ENCODE measurements at places on chromosomes 1 and 21.

DNA sequence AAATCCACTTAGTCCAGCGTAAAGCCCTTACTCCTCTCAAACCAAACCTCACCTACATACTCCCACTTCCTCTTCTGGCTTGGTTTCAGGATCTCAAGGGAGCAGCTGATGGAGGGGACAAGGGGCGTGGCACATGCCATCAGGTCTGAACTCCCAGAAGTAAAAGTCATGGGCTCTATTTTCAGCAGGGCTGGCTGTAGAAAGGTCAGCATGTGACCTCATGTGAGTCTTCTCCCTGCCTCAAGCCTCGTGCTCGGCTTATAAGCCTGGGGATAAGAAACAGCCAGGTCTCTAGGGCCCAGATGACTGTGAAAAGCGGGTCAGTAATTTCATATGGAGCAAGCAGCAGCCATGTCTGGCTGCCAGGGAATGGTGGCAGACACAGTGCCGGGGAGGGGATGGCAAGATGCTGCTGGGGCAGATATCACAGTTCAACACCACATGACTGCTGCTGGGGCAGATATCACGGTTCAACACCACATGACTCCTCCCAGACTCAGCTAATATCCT is 227.9 kb downstream of the KCNH1 start:
- DNase-seq: no peak

DNA sequence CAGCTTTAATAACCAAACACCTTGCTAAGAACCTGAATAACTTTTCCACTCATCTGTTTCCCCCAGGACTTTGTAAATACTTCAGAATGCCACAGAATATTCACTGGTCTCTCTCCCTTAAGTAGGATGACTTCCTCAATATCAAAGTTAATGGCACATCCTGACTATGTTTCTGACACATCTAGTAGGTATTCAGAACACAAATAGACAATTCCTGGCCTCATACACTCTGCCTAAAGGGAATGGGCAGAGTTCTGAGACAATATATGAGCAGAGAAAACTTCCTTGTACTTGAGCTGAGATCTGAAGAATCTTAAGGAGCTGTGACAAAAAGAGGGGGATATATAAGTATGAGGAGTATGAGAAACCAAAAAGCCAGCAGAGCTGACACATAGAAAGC is 34.8 kb downstream of the ANKRD13C start:
- no peak for DNase-seq

- no peak for DNase-seq
Observed at GRCh38 chr1:229059671-229060539, 211.0 kb upstream of the RAB4A start.

GRCh38 chr1:244826712-244827111 is 8.7 kb upstream of the COX20 start:
- no peak for DNase-seq

GRCh38 chr1:117685936-117686806 is 80.3 kb downstream of the TENT5C start:
- DNase-seq: no peak

- DNase-seq: no peak
Observed at GRCh38 chr1:94250341-94250740, 13.0 kb upstream of the ARHGAP29 start.

Measured in WTC11 (cell line).